ENCODE measurements at places on chromosomes 7 and 10.

DNA sequence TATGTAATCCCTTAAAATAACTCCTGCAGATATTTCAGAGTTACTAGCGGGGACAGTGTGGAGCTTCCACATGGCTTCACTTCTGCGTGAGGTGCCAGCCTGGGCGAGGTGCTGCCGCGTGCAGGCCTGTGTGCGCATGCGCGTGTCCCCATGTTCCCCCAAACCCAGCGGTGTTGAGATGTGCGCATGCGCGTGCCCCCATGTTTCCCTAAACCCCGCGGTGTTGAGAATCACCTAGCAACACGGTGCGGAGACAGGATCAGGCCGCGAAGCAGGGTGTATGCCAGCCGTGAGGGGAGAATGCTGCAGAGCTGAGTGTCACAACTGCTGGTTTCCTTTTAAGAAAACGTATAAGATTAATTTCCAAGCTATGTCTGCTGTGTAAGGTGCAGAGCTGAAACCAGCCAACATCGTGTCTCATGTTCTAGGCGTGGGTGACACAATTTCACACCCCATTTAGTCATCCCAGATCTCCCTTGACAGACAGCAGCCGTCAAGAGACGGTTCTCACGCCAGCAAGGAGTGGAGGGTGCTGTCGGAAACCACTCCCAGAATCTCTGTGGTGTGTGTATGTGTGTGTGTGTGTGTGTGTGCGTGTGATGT is 71.9 kb upstream of the ADARB2 start:
- no peak for DNase-seq

DNA sequence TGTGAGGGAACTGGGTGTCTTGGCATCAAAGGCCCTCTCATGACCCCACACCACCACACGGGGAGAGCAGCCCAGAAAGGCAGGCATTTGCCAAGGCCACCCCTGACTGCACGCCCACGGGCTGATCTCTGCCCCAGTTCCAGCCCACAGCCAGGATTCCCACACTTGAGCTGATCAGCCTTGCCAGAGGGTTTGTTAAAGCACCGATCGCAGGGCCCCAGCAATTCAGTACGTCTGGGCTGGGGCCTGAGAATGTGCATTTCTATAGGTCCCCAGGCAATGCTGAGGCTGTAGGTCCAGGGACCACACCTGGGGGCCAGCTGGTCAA is 103.9 kb downstream of the TNS3 start:
- no peak for DNase-seq

DNA sequence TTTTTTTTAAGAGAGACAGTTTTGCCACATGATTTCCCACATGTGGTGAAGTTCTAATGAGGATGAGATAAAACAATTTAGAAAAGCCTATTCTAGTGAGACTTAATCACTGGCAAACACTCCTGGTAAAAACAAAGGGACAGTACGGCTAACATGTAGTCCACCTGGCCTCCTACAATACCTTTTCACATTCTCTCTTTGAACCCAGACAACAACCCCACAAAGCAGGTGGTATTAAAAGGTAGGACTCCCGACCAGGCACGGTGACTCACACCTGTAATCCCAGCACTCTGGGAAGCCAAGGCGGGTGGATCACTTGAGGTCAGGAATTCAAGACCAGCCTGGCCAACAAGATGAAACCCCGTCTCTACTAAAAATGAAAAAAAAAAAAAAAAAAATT is 12.4 kb downstream of the PARD3 start:
- no peak for DNase-seq

GRCh38 chr7:112419543-112420130 is 30.6 kb upstream of the IFRD1 start:
- DNase-seq, result no peak

- no peak for DNase-seq
Measured at GRCh38 chr10:327889-328852, 192.9 kb downstream of the ZMYND11 start.

DNA sequence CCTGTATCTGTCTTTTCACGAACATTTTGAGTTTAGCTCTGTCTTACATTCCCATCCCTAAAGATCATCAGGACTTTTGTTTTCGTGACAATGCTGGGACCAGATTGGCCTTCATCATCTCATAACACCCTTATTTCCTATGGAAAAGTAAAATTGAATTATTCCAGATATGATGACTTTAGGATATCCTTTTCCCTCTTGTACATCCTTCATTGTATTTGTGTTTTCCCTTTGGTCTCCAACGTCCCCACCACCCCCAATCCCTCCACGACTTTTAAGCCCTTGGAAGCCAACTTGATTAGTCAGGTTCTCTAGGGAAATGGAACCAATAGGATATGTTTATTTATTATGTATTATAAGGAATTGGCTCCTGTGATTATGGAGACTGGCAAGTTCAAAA is 167.6 kb downstream of the ARL4A start:
- no peak for DNase-seq

GRCh38 chr7:117005449-117005848 is 52.1 kb downstream of the ST7 start:
- no peak for DNase-seq

DNA sequence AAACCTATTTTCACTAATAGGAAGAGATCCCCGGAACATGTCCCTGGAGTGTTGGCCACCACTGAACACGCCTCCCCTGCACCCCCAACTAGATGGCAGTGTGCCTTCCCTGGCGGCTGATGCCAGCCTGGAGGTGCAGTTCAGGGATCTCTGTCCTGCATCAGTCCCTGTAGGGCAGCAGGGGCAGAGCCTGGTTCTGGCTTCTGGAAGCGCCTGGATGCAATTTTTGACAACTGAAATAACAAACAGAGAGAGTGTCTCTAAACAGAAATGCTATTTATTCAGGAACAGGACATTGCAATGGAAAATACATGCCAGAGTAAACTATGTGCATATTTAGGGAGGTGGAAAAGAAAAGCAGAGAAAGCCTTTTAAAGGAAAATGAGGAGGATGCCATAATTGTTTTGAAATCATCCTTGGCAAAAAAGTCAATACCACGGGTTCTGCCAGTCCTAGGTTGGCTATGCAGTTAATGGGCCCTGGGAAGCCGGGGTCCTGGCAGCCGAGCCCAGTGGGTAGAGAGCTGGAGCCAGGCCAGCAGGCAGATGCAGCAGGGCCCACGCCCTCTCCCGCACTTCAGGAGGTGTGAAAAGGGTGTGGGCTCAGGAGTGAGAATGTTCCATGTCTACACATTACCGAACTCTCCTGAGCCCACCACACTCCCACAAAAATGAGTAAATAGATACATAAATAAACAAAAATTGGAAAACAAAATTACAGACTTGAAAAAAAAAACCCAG is 18.5 kb downstream of the ANTXRL start:
- DNase-seq, result no peak

GRCh38 chr10:121647401-121647800 is 49.2 kb upstream of the FGFR2 start:
- DNase-seq, result no peak

- DNase-seq, result no peak
Measured at GRCh38 chr10:111222961-111223360, 146.1 kb downstream of the ADRA2A start.

- no peak for DNase-seq
Measured at GRCh38 chr10:16700331-16700730, 116.9 kb downstream of the RSU1 start.

GRCh38 chr7:84193747-84194146 is 842 bp downstream of the SEMA3A start:
- DNase-seq, result no peak

GRCh38 chr7:19869979-19870378 is 96.6 kb upstream of the TMEM196 start:
- no peak for DNase-seq

DNA sequence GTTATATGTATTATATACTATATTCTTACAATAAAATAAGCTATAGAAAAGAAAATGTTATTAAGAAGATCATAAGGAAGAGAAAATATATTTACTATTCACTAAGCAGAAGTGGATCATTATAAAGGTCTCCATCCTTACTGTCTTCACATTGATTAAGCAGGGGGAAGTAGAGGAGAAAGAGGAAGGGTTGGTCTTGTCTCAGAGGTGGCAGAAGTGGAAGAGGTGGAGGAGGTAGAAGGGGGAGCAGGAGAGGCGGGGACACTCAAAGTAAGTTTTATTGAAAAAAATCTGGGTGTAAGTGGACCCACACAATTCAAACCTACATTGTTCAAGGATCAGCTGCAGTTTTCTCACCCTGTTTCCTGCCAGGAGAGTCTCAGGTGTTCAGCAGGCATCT is 28.9 kb upstream of the ERCC6 start:
- no peak for DNase-seq

DNA sequence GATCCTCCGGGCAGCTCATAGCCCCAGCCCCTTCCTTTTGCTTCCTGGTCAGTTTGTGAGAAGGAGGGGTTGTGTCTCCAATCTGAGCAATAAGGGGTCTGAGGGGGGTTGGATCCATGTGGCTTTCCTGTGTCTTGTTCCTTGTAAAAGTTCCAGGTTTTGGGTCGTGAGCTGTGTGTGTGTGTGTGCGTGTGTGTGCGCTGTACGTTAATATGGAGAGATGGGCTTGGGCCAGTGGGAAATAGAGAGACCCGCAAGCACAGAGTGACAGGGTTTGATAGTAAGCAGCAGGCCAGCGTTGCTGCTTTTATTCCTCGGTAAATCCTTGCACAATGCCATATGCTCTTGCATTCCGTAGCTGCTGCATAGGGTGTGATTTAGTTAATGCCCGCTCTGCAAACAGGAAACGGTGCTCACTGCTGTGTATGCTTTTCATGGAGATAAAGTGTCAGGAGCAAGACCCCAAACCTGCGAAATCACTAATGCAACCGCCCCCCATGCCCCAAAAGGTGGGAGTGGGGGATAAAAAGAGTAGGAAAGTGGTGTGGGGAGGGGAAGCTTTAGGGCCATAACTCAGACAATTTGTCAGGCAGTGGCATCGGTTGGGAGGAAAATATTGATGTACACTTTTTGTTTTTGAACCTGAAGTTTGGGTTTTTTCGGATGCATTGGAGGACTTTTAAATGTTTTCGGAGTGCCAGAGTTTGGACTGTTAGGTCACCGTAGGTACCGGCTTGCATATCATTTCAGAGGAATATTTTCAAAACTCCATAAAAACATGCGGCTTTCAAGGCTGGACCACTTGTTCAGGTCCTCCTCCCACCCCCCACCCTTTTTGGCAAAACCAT is 108.7 kb downstream of the TCF7L2 start:
- no peak for DNase-seq

DNA sequence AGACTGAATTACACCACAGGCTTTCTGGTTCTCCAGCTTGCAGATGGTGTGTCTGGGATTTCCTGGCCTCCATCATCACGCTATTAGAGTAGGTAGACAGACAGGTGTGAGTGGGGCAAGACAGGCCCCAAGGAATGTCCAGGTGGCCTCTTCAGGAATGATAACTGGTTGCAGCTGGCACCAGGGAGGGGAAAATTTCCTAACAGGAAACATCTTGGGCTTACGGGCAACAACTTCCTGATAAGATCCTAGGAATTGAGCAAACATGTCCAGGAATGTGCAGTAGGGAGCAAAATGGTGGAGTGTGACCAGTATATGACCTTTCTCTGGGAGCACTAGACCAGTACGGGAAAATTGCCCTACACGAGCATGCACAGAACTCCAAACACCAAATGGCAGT is 11.3 kb downstream of the XRCC2 start:
- DNase-seq, result no peak

- no peak for DNase-seq
Measured at GRCh38 chr10:90914992-90915765, 5.7 kb downstream of the ANKRD1 start.

DNA sequence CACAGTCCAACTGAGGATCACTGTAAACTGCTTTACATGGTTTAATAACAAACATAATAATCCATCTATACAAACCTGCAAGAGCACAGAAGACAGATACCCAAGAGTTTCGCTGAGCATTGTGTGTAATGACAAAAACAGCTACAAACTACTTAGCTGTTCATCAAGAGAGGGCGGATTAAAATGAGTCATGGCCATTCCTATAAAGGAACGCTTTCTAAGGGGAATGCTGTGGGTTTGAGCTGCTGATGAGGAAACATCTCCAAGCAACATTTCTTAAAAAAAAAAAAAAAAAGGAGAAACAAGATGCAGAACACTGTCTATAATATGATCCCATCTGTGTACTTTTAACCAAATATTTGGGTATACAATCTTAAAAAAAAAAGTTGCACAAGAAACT is 33.8 kb downstream of the VOPP1 start:
- DNase-seq, result no peak

- DNase-seq, result no peak
Measured at GRCh38 chr7:77837966-77838365, 39.4 kb downstream of the PHTF2 start.

DNA sequence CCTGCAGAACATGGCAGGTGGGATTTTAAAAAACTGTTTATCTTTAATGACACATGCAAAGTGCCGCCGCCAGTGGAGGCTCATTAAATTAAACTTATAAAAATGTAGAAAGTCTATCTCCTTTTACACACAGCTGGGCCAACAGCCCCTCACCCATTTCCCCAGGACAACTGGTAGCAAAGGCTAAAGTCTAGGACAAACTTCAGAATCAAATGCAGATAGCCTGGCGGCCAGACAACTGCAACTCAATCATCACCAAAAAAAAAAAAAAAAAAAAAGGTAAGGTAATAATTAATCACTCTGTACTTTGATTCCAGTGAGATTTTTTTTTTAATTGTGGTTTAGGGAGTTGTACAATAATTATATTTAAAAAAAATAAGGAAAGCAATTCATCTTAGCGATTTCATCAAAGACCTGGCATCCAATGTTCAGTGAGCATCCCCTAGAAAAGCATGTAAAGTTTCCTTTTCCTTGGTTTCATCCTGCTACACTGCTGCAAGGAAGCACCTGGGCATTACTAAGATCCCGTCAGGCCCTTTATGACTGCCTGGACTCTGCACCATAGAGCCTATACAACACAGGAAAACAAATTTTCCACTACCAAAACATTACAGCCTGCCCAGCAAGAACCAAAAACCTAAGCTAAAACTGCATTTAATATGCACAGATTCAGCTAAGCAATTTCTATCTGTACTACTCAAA is 98.5 kb downstream of the GRB10 start:
- no peak for DNase-seq

DNA sequence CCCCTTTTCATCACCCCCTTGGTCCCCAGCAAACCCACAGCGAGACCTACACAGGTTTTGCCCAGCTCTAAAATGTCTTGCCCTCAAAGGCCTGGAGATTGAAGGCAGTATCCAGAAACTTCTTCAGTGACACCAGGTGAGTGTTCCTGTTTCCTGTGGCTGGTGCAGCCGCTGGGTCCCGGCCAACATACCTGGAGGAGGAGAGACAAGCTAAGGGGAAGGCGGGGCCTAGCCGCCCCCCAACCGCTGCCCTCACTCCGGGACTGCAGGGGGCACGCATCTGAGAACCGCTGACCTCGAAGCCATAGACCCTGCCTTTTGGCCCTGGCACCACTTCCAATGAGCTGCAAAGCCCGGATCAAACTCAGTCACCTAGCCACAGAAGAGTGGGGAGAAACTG is 27.0 kb downstream of the OGDHL start:
- DNase-seq, result no peak

Measured in activated CD8-positive, alpha-beta memory T cell treated with anti-CD3 and anti-CD28 coated beads for 1 hour (primary cell).